ENCODE measurements at places on chromosomes 6 and 20.

GRCh38 chr6:161963634-161964234 lies 689.9 kb upstream of the AGPAT4 start:
- DNase-seq: no peak

DNA sequence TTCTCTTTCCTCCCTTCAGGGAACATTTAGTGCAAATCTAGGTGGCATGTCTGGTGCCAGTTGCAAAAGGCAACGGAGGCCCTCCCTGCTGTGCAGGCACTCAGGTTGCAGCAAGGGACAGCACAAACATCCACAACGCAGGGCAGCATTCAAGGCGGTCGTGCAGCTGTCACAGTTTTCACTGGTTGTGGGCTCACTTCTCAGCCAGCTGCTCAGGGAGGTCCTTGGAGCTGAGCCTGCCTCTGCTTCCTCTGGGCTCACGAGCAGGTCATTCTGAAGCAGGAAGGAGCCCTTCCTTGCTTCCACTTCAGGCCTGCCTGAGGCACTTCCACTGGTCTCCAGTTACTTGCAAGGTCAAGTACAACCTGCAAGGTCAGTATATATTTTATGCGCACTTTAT lies 3.8 kb upstream of the NPEPL1 start:
- DNase-seq: no peak

GRCh38 chr20:62642666-62643520 lies 590 bp downstream of the SLCO4A1 start:
- DNase-seq: peak; percentile 72

DNA sequence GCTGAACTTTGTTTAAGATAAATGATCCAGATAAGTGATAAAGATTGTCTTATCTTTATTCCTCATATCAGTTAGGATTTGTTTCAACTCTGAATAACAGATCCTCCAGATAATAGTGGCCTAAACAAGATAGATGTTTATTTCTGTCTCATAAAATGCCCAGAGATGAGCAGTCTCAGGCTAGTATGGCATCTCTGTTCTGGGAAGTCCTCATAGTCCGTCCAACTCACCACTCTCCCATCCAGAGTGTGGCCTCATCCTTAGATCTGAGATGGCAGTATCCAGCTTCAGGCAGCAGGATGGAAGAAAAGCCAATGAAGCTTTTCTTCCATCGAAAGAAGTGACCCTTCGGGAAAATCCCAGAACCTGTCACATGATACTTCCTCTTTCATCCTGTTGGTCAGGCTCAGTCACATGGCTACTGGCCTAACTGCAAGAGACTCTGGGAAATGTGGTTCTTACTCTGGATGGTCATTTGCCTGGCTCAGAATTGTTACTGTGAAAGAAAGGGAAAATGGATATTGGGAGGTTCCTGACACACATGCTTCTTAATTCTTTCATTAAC lies 29.4 kb upstream of the TAGAP start:
- DNase-seq: no peak

GRCh38 chr20:38393259-38393658 lies 41.9 kb downstream of the SNHG17 start:
- DNase-seq: no peak

- DNase-seq: no peak
Observed at GRCh38 chr20:34680586-34681175, 3.8 kb upstream of the PIGU start.

GRCh38 chr6:109516929-109517328 lies 33.9 kb upstream of the ZBTB24 start:
- no peak for DNase-seq

DNA sequence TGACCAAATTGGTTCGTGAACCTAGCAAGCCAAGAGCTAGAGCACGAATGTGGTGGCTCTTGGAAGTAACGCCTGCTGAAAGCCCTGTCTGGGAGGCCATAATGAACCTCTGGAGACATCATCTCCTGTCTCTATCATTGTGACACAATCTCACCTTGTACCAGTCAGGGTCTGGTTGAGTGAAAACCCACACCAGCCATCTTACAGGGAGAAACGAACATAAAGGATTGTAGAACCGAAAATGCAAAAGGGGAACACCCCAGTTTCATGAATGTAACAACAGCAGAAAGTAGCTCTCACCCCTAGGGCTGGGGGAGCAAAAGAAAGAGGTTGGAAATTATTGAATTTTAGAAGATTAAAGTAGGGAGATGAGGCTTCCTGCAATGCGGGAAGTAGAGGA lies 50.9 kb upstream of the TAB2 start:
- DNase-seq: no peak

DNA sequence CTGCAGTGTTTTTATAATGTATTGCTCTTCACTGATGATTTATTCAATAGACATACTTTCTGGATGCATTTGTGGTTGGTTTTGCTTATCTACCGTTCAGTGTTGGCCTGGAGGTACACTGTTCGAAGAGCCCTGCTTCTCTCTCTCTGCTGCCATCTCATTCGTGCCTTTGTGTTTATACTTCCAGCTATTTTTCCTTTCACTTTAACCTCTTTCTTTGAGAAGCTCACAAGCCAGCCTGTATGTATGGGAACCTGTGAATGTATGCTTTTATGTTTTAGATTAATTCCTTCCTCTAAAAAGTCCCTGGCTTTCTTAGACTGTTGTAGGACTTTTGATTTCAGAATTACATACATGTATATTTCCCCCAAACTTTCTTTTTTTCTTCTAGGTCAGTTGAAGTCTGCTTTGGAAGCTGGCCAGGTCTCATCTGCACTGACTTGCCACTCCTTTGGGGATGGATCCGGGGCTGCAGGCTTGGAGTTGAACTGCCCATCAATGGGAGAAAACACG lies 83.0 kb downstream of the SCAND1 start:
- DNase-seq: no peak

DNA sequence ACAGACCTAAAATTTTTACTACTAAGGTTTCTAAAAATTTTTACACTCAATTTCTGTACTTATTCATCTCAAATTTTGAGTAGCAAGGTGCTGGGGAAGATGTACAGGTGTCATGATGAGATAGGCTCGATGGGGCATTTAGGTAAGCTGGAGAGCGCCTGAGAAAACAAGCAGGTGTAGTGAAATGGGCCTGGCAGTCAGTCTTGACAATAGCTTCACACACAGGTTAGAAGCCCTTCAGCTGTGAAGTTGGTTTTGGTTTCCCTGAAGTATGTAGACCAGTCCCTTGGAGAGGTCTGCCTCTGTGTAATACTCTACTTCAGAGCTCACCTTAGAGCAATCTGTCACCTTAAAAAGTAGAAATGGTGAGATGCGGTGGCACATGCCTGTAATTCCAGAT lies 144.0 kb upstream of the SCGN start:
- no peak for DNase-seq

All from activated CD8-positive, alpha-beta memory T cell treated with anti-CD3 and anti-CD28 coated beads, Interleukin-2, amount 50 U/mL, for 4 hours (primary cell).